Astrocyte (in vitro differentiated cells and primary cell): ENCODE measurements at places on chromosomes 7 and 10.

DNA sequence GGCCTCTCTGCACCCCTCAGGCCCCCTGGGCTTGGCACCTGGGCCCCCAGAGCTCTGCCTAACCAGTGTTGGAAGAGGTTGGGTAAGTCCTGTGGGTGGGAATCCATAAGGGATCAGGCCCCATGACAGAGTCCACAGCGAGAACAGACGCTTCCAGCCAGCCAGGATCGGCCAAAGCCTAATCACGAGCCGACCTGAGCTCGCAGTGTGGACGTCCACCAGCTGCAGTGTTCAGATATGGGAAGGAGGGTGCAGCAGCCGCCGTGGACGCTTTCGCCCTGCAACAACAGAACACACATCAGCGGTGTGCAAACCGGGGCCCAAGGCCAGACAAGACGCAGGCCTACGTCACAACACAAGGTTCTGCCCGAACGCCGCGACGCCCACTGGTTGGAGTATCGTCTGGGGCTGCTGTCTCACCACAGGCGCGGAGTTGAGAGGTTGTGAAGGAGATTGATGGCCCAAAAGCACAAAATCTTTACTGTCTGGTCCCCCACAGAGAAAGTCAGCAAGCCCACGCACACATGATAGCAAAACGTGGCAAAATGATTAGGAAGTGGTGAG lies 102.1 kb downstream of the FOXL3 start:
- DNase-seq, result no peak

DNA sequence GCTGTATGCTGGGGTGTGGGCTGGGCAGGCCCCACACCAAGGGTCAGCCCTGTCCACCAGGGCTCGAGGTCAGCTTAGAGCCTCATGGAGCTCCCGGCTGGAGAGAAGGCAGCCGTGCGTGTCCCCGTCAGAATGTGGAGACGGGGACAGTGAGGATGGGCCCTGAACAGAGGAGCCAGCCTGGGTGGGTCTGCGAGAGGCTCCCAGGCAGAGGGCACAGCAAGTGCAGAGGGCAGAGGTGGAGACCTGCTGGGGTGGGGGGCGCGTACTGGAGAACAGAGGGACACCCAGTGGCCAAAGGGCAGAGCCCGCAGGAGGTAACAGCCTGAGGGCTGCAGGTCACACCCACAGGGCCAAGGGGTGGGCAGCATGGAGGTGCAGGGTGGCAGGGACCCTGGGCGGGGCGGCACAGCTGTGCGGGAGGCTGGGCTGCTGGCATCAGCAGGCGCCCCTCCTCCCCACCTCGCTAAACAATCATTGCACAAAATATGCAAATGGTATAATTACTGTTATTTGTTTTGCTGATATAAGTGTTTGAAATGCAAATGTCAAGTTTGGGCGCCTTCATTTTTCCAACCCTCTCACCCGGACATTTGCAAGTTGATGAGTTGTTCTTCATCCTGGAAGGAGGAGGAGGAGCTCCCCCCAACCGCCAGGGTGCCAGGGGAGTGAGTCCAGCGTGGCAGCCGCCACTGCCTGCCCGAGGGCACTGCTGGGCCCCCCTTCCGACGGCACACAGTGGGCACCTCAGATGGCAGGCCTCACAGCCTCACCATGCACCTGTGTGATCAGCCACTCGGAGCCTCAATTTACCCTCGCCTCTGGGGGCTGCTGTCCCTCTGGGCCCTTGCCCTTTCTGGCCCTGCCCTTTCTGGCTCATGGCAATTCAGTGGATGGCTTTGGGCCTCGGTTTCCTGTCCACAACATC lies 35.0 kb downstream of the ELFN1 start:
- DNase-seq, result no peak

DNA sequence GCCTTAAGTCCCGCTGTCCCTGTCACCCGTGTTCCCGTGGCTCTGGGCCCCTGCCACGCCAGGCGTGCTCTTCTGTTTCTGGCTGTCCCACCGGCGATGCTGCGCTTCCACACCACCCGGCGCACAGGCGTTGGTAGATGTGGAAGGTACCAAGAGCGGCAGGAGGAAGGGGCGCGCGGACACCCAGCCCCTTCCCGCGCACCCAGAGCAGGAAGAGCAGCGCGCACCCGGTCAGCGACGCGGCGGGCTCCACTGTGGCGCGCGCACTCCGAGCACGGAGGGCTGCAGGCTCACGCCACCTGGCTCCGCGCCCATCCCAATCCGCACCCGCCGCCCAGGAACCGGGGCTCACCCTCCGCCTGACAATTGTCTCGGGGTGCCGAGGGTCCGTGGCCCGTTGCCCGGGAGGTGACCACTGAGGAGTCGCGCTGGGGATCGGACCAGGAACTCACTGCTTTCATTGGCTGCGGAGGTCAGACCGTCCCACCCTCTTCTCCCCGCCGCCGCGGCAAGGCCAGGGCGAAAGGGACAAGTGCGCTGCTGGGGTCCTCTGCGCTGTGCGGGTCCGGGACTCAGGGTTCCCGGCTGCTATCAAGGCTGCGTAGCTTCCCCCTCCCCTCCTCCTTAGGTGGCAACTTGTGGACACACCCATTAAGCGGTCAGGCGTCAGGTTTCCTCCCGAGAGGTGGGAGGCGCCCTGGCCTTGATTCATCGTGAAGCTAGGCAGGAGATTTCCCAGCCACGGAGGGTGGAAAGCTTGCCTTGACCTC lies 121.6 kb upstream of the ZNF92 start:
- DNase-seq, result peak; percentile 55

GRCh38 chr10:89419548-89419947 lies 5.2 kb downstream of the IFIT5 start:
- no peak for DNase-seq

DNA sequence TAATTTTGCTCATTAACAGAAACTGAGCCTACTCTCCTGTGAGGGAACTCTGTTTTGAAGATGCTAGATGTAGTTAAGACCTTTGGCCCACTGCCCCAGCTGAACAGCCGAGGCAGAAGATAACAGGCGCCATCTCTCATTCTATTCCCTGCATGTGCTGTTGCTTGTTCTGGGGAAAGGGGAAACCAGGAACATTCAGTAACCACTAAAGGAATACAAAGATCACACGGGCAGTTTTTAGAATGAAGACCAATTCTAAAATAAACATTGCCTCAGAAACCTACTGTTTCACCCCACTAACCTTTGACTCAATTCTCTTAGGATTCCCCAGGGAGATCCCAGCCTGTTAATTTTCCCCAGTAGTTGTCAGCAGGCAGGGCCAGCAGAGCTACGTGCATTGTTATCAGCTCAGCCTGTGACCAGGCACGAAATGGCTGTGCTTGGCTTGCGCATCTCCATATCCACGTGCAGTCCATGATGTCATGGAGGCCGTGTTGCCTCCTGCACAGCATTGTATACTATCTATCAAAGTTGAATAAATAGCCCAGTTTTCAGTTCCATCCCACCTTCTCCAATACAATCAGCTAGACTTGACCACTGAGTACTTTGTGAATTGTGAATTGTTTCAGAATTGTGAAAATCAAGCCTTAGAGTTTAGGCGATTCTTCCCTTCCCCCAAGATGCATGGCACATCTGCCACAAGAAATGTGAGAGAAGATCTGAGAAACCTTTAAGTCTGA lies 36.0 kb downstream of the ANK3 start:
- peak; percentile 8 for DNase-seq

- no peak for DNase-seq
These were observed 56.4 kb downstream of the PROSER2 start for GRCh38 chr10:11879387-11880094.

DNA sequence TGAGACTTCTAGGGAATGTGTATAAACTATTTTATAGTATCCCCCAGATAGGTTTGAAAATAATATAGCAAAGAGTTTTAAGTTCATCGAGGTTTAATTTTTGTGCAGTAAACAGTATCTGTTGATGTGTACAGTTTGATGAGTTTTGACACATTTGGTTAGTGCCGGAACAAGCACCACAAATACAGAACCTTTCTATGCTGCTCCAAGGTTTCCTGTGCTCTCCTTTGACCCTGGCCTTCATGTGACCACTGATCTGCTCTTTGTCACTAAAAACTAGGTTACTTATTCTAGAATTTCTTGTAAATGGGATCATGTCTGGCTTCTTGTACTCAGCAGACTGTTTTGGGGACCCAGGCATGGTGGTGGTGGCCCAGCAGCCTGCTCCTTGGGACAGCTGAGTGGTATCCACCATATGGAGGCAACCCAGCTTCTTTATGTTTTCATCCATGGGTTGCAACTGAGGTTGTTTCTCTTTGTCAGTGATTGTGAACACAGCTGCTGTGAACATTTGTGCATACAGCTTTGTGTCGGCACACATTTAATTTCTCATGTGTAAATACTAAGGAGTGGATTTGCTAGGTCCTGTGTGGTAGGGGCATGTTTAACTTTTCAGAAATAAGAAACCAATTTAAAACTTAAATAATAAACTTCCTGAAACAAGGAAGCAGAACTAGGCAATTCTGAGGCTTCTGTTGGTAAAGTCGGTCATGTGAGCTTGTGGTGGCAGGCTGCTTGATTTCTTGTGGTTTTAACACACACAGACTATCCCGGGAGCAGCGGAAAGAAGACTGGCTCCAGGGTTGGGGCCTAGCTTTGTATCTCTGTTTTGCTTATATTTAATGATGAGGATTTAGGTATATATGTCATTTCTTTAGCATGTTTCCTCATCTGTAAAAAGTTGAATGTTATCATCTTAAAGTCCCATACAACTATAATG lies 219.4 kb downstream of the ABCA13 start:
- no peak for DNase-seq

DNA sequence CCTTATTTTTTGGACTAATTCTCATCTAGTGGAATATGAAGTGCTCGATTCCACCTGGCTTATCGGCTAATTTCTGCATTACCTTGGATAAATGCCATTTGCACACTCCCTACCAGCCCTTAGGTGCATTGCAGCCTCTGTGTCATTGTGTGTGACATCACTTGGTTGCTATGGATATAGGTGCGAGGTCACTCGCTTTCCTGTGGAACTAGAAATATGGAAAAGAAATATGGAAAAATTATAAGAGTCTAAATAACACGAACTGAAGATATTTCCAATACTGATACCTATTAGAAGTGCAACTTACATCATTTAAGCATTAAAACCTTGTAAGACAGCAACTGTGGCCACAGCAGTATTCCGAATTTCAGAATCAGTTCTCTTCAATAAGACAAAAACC lies 2.0 kb downstream of the YWHAG start:
- no peak for DNase-seq
